Caco-2 (cell line): ENCODE measurements at places on chromosomes 6 and 20.

DNA sequence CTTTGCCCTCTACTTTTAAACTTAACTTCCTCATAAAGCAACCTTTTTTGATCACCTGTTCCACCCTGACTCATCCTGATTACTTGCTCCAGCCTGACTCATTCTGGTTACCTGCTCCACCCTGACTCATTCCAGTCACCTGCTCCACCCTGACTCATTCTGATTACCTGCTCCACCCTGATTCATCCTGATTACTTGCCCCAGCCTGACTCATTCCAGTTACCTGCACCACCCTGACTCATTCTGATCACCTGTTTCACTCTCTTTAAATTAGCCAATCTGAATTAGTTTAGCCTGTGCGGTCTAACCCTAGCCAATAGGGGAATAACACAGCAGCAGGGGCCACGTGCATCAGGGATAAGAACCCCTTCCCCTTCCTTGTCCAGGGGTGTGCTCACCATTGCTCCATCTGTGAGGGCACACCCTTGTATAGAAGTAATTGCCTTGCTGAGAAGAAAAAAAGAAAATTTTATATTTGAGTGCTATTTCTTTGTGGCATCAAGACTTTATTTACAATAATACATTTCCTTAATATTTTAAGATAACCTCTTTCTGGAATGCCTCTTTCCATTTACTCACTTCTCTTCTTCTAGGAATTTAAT is 17.9 kb downstream of the HLA-G start:
- peak; percentile 8 for DNase-seq

GRCh38 chr6:149075616-149076354 is 241.7 kb upstream of the TAB2 start:
- DNase-seq = no peak

DNA sequence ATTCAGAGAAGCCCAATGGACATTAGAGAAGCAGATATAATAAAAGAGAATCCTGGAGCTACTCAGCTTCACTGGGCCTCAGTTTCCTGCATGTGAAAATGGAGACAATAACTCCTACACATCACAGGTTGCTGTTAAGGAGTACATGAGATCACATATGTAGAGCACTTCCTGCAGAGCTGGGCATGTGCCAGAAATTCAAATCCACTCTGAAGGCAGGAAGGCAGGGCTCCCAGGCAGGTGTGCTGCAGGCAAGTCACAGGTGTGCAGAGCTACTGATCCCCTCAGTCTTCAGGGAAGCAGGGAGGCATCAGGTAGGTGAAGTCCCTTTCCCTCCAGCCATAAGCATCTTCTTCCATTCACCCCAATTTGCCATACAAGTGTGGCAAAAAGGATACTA is 48.0 kb downstream of the DST start:
- no peak for DNase-seq

DNA sequence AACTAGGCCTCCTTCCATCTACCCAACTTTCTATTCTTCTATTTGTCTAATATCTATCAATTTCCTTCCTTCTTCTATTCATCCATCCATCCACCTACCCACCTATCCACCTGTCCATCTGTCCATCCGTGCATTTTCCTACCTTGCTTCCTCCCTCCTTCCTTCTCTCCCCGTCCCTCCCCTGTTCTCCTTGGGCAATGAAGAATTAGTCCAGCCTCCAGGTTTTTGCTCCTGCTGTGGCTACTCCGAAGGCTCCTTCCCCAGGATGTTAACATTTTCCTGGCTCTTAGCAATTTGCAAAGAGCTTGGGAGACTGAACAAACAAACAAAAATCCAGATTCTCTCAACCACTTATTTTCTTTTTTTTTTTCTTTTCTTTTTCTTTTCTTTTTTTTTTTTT is 81.6 kb downstream of the KCNB1 start:
- no peak for DNase-seq

- DNase-seq = no peak
These were observed 98.1 kb upstream of the KCNK16 start for GRCh38 chr6:39420300-39421265.

- DNase-seq = no peak
These were observed 250.9 kb downstream of the TPBG start for GRCh38 chr6:82614518-82614917.

DNA sequence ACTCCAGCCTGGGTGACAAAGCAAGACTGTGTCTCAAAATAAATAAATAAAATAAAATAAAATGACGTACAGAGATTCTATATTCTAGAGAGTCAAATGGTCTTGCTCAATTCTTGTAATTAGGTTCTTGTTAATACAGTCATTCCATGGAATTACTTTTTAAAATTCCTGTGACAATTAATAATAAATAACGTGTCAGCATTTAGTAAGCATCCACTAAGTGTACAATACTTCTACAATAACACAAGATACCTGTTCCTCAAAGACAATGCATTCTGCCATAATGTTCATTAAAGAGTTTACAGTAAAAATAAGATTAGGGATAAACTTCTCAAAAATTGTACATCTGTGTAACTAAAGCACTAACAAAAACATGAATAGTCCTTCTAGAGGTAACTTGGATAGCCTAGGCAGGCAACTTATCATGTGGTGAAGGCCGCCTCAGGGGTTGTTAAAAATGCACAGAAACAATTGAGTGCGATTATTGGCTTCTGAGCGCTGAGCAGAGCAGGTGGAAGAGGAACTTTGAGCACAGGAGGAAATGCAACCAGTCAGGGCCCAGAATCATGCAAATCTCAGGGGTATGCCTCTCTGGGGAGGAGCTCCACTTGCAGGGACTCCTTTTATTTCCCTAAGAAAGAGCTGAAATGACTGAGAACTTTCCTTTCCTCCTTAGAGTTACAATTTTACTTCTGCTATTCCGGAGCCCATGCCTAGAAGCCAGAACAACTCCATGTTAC is 37.1 kb downstream of the QRSL1 start:
- no peak for DNase-seq

DNA sequence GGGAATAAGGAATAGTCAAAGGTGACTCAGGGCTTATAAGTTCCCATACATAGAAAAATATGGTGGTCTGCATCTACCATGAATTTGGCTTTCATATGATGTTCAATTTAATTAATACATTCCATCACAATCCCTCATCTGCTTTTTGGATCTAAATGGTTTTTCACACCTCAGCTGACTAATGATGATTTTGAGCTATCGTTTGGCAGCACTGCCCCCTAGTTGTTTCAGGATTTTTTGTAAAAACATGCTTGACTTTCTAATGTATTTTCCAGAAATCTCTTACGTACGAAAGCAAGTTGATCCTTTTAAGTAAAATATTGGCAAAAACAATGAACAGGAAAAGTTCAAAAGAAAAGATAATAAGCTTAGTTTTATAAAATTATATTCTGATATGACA is 408.6 kb upstream of the ADGRB3 start:
- DNase-seq = no peak

- DNase-seq = no peak
These were observed 14.4 kb upstream of the ADAM33 start for GRCh38 chr20:3696200-3696599.

DNA sequence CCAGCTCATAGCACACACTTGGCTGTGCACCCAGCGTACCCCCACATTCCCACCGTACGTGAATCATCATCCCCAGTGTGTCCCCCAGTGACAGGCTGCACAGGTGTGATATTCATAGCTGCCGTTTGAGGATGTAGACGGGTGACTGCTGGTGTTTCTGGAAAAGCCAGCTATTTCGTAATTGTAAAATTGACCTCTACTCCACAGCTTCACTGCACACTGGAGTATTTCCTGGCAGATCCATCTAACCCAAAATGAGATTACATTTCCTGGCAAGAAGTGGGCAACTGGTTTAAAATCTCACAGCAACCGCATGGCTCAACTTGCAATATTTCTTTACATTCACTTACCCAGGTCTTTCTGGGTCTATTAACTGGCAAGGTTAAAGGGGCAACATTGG is 30.3 kb downstream of the CD83 start:
- no peak for DNase-seq

DNA sequence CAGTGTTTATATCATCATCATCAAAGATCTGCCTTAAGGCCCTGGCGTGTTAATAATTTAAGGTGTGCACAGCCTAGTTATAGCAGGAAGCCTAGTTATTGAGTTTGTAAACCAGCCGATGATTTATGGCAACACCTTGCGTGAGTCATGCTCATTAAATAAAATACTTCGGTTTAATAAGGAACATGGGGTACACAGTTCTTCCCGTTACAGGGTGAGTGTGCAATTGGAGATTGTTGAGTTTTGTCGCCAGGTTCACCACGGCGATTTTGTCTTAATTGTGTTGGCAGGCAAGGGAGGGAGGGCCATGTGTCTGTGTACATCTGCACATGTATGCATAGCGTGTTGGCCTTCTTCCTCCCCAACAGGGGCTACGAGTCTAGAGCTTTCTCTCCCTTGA is 104.0 kb downstream of the TFAP2A start:
- no peak for DNase-seq

GRCh38 chr6:71349395-71349794 is 60.8 kb downstream of the OGFRL1 start:
- DNase-seq = no peak
